ENCODE measurements at places on chromosomes 4 and X.

DNA sequence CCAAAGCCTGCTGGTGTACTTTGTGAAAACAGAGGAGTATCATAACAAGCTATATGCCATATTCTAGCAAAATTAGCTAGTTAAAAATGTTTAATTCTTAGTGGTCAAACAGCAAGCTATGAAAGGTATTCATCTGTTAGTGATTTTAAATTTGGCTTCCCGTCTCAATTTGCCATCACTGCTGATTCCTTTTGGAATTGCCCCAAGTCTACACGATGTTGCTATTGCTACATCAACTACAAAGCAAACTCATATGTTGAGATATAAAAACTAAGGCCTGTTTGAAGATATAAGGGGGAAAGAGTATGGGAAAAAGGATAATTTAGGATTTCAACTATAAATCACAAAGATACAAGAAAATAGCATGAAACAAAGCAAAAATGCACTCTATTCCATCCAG, 146.1 kb downstream of the COL25A1 start:
- DNase-seq, result no peak

- no peak for DNase-seq
Observed at GRCh38 chr4:128371876-128372275, 84.3 kb upstream of the PGRMC2 start.

GRCh38 chrX:74458736-74459135, 37.4 kb downstream of the SLC16A2 start:
- no peak for DNase-seq

GRCh38 chr4:15231265-15232091, 196.4 kb upstream of the C1QTNF7 start:
- peak; percentile 69 for DNase-seq

GRCh38 chr4:61462451-61463326, 262.6 kb downstream of the ADGRL3 start:
- DNase-seq, result no peak

DNA sequence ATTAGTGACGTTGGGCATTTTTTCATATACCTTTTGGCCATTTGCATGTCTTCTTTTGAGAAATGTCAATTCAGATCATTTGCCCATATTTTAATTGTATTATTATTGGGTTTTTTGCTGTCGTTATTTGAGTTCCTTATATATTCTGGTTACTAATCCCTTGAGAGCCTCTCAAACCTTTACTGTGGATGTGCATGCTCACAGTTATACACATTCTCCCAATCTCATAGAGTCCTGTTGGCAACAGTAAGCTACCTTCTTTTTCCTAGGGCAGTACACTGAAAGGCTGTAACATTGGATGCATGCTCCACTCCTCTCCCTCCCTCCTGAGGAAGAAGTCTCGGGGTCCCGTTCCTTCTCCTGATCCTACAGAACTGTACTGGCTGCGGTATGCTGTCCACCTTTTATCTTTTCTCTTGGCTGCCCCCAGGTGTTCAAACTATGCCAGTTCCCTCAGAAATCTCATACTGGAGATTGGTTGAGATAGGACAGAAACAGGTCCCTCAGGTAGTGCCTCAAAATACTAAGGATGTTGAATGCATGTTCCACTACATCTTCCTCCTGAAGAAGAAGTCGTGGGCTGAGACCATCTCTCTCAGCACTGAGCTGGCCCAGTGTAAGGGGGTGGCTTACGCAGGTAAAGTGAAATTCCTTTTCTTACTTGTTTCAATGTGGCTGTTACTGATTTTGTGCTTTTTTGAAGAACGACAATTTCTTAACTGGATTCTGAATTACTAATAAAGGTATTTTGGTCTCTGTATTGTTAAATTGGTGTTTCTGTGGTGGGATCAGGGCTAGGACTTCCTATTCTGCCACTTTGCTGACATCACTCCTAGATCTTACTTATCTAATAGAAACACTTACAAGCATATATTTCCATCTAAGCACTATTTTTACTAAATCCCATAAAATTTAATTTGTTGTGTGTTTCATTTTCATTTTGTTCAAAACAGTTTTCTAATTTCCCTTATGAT, 145.4 kb upstream of the HUWE1 start:
- peak; percentile 35 for DNase-seq

GRCh38 chrX:34275699-34276098, 143.6 kb upstream of the FAM47A start:
- DNase-seq, result no peak

DNA sequence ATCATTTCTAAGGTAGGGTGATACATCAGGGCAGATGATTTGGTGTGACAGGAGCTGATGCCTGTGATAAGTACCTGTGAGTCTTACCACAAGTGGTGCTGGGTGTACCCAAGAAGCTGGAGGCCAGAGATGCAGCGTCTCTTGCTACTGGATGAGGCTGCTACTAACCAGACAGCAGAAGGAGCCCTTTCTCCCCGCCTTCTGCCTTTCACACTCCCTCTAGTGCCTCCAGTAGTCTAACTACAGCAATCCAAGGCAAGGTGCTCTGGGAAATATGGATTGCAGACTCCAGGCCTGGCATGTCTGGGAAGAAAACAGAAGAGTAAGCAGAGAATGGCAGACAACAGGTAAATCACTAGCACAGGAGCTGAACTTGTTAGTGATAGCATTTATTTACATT, 470.8 kb downstream of the NKX6-1 start:
- DNase-seq, result no peak

DNA sequence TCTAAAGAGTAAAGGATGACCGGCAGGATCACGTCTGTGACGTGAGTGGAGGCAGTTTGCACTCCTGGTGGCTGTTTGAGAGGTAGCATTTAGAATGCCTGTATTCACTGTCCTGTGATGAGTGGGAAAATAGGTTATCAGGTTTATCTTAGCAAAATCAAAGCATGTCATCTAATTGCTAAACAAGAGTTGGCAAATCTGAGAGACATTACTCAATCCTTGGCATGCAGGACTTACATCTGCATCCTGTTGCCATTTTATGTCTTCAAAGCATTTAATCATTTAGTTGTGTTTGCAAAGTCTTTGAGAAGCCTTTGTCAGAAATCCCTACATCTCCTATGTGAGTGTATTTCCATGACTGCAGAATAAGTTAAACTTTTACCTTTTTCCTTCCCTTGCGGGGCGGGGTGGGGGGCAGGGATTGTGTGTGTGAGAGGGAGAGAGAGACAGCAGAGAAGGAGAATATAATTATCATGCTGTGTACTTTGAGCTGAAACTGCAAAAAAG, 41.4 kb upstream of the MSANTD1 start:
- no peak for DNase-seq

DNA sequence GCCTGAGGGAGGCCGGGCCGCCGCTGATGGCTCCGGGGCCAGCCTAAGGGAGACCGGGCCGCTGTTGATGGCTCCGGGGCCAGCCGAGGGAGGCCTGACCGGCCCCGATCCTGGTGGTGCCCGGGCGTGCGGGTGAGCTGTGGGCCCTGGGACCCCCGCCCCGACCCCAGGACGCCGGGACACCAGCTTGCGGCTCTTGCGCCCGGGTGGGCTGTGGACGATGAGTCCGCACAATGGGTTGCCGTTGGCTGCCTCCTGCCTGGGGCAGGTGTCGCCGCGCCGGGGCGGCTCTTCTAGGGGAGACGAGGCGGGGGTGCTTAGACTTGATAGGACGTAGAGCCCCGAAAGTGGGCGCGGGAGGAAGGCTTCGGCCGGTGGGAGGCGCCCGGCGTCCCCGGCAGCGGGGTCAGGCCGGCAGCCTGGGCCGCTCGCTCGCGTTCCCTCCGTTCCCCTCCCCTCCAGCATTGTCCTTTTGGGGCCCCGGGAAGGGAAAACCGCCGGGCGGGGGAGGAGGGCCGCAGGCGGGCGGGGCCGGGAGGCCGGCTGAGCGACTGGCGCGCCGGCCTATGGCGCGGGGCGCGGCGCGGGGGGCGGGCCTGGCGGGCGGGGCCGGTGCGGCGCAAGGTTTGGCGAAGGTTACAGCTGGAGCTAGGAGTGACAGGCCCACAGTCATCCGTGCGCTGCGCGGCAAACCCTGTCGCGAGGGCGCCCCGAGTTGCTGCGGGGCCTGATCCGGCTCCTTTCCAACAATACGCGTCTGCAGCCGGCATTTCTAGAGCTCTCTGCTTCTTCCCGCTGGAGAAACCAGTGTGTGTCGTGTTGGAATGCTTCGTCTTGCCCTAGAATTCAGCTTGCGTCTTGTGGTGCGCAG, 819 bp downstream of the KIAA0232 start:
- peak; percentile 84 for DNase-seq

GRCh38 chrX:37652589-37653231, 32.9 kb upstream of the XK start:
- DNase-seq, result no peak

DNA sequence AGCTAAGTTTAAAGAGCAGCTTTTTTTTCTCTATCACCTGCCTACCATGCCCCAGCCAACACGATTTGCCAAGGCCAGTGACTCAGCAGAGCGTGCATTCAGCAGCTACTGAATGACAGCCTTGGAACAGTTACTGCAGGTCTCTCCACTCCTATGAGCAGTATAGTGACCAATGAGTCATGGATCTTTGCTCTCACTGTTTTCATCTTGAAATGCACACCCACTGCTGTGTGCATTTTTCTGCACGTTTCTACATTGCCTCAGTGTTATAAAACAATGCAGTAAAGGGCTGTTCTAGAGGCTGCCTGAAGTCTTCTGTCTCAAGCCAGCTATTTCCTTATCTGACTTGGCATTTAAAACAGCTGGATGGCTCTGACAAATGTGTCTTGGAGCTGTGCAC, 66.0 kb upstream of the C4orf54 start:
- DNase-seq, result no peak

GRCh38 chr4:28082686-28083390, 1222.2 kb downstream of the STIM2 start:
- DNase-seq, result no peak

GRCh38 chr4:133000012-133000411, 149.1 kb upstream of the PCDH10 start:
- DNase-seq, result no peak
